Tracheal epithelial cell (primary cell): ENCODE measurements at places on chromosomes 6 and 20. TPM values are rescaled to one million over a fixed set of nuclear protein-coding genes. Genes with fewer than 3 reads are reported as not detected.

The GSTA2 gene
- not detected in 2 replicates for total RNA-seq

The SLC22A2 gene
- total RNA-seq: 3.9 TPM in 1 of 2 replicates, not detected in the other

The IL17A gene
- not detected in 2 replicates for total RNA-seq

The PTCRA gene
- not detected in 2 replicates for total RNA-seq

The RGS17 gene
- 3.4 and 3.6 TPM in 2 replicates for total RNA-seq

The SNAP91 gene
- total RNA-seq: not detected in 2 replicates

The OXT gene
- total RNA-seq: not detected in 2 replicates

The ZSCAN23 gene
- total RNA-seq: 1.1 and 1.9 TPM in 2 replicates

The KCNQ2 gene
- total RNA-seq: not detected in 2 replicates

The CST5 gene
- total RNA-seq: not detected in 2 replicates

The C6orf15 gene
- total RNA-seq: 1.2 TPM in 1 of 2 replicates, not detected in the other

The MOXD1 gene
- under 0.01 and 11.3 TPM in 2 replicates for total RNA-seq

The ZSCAN31 gene
- total RNA-seq: 9.6 and 11.8 TPM in 2 replicates

The SNHG17 gene
- total RNA-seq: 10.4 and 20.0 TPM in 2 replicates

The KCNG1 gene
- 108 and 148 TPM in 2 replicates for total RNA-seq

The LAMA4 gene
- 0.64 and 1.4 TPM in 2 replicates for total RNA-seq

The EFCAB8 gene
- total RNA-seq: not detected in 2 replicates

The CAP2 gene
- 3.2 and 5.3 TPM in 2 replicates for total RNA-seq

The SAMD3 gene
- total RNA-seq: not detected in 2 replicates

The ADGB gene
- not detected in 2 replicates for total RNA-seq

The KCNQ5 gene
- 0.96 and 1.7 TPM in 2 replicates for total RNA-seq
